ENCODE measurements at places on chromosomes 13 and 19.
A peak's percentile ranks its signal among the peaks of the same experiment; 100 is the strongest.

DNA sequence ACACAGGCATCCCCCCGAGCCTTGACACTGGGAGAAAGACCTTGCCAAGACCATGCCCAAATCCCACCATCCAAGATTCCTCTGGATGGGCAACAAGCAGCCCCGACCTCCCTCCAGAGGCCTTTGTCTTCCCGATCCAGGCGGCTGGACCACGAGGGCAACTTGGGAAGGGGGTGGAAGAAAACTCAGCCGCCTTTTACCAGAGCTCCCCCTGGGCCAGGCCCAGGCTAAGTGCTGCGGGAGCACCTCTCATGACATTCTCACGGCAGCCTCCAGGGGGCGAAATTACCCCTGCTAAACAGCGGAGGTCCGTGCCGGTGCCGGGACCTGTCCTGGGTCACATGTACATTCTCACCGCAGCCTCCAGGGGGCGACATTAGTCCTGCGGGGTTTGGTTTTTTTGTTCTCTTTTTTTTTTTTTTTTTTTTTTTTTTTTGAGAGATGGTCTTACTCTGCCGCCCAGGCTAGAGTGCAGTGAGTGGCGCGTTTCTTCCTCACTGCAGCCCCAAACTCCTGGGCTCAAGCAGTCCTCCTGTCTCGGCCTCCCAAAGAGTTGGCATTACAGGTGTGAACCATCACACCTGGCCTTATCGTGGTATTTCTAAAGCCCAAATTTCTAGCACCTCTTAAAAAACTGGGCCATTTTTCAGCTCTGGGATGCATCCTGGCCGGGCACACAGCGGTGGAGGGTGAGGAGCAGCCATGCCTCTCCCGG, 2.1 kb upstream of the RSPH6A start:
- DNase-seq = peak; percentile 68

GRCh38 chr13:41678249-41678648, 220.9 kb downstream of the RGCC start:
- DNase-seq = no peak

DNA sequence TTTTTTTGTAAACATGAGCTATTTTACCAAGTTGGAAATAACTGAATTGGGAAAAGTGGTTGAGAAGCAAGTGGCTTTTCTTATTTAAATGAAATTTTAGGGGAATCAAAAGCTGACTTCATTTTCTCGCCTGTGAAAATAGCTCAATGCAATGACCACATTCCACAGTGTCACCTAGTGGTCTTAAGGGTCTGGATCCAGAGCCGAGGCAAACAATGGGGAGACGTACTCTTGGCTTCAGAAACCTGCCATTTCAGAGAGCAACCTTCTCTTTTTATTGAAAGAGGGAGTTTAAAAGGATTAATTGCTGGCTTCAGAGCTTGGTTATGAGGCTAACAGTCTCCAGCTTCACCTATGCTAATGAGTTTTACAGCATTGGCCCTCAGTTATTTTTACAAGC, 39.7 kb upstream of the RXFP2 start:
- DNase-seq = no peak

GRCh38 chr19:29781386-29782259, 30.2 kb upstream of the CCNE1 start:
- no peak for DNase-seq

DNA sequence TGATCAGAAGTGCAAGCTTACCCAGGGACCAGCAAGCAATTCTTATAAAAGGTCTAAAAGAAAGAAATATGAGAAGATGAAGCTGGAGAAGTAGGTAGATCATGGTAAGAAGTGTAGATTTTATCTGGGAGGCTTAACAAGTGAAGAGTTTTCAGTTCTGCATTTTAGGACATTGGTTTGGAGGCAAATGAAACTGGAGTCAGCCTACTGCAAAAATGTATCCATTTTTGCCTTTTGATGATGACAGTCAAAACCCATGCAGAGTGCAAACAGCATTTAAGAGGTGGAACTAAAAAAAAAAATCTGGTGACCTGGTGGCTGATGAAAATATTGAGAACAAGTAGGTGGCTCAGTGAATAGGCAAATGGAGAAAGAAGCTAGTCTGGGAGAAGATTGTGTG, 216.9 kb downstream of the DNAJC15 start:
- DNase-seq = no peak

DNA sequence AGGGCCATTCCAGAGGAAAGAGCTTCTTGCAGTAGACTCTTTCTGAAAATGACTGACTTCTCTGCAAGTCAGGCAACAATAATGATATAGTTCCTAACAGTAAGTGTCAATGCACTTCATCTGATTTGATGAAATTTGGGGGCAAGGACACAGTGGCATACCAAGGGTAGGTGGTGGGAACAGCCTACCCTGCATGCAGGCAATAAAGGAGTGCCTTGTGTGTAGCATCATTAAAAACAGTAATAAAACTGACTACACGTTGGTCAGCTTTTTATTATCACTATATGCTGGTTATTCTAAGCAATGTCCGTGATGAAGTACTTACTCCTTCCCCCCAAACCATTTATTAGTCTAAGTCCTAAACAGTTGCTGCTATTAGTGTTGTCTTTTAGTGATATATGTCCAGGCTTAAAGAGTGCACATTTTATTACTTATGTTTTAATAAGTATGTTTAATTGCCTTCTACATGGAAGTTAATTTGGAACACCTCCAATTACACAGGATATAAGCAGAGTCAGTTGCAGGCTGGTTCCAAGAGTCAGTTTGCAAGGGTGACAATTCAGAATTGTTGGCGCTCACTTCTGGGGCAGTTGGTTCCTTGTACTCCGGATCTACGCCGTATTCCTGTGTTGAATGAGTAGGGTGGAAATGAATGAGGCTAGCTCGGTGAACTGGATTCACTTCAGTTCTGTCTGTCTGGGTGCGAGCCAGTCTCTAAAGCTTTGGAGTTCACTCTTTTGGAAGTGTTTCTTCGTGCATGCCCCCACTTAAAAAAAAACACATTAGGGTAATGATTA, 84.0 kb downstream of the RGCC start:
- DNase-seq = no peak

DNA sequence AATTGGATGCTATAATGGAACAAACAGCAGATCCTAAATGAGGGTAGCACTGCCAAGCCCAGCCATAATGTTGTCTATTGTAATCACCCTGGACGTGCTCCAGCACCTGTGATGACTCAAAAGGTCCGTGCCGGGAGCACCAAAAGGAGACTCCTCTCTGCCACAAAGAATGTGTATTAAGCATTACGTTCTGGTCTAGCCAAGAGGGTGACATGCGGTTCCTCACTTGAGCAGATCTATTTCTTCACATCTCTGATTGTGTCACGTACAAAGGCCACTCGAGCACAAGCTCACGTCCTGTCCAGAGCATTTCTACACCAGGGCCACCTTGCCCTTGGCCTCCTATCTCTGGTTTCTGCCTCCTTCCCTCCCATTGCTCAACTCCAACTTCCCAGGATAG, 219.9 kb upstream of the IRS2 start:
- no peak for DNase-seq

DNA sequence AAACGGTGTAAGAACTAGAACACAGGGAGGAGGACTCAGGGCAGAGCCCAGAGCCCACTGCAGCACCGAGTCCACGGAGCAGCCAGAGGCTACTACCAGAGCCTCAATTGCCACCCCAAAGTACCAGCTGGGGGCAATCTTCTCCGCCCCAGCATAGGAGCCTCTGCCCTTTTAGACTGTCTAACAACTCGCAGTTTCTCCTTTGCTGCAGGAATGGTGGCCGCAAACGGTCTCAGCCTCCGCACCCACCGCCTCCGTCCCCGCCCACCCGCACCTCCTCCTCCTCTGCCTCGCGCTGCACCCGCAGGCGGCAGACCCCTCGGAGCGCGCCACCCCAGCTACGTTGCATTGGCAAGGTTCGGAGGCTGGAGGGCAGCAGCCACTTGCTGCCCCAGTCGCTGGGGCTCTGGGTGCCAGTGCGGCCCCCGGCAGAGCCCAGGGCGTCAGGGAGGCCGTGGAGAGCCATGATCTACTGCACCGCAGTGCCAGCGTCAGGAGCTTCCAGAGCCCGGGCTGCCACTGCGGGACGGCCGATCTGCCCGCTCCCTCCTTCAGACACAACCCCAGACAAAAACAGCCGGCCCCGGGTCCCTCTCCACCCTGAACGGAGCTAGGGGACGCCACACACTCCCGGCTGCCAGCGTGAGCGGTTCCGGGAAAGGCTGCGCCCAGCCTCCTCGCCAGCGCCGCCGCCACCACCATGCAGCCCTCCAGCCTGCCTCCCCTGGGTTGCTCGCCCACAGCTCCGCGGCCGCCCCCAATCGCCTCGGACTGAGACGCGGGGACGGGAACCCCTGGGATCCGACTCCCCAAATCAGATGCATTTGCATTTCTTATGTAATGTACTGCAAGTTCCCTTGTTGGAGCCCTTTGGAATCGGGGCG, 1.8 kb downstream of the FGF14 start:
- DNase-seq = no peak

DNA sequence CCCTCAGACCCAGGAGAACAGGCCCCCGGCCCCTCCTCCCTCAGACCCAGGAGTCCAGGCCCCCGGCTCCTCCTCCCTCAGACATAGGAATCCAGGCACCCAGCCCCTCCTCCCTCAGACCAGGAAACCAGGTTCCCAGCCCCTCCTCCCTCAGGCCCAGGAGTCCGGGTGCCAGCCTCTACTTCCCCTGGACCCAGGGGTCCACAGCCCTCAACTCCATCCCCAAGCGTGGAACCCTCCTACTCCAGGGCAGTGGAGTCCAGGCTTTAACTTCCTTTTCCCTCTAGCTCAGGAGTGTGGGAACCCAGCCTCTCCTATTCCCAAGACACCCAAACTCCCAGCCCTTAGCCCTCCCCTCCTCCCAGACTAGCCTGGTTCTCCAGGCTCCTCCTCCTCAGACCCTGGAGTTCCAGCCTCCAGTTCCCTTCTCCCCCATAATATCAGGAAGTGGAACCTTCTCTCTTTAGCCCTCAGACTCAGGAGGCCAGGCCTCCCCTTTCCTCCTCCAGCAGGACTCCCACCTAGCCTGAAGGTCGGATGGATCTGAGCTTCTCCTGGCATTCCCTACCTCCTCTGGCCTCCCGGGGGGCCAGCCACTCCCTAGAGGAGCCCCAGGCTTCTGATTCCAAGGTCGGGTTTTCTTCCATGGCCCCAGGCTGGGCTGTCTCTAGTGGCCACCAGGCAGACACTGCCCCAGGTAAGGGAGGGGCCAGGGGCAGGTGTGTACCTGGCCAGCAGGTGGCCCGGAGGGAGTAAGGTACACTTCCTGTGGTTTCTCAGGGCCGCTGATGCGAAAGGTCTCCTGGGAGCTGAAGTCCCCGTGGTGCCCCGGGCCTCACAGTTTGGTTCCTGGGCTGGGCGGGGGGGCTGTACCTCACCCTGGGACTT, at the start of gene TMC4:
TMC4 (minus strand) TSS at position 690 of the 888 bp plus-strand sequence; CDS start at position 647, 43 bp downstream.
- DNase-seq = peak; percentile 89

DNA sequence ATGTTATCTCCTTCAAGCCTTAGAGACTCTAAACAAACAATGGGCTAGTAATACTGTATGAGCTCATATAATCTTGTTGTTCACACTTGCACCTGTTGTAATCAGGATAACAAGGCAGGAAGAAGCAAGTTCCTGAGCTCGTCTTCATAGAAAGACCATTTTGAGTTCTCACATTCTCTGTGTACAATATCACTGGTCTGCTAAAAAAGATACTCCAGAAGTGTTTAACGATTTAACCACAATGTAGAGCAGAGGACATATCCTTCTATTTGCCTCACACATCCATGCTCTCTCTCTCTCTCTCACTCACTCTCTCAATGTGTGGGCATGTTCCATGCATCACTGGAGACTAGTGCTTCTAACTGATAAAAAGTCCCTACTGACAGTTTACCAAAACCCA, 122.9 kb downstream of the MIPEP start:
- no peak for DNase-seq

- no peak for DNase-seq
Observed at GRCh38 chr19:17219286-17219685, 4.1 kb downstream of the USE1 start.

DNA sequence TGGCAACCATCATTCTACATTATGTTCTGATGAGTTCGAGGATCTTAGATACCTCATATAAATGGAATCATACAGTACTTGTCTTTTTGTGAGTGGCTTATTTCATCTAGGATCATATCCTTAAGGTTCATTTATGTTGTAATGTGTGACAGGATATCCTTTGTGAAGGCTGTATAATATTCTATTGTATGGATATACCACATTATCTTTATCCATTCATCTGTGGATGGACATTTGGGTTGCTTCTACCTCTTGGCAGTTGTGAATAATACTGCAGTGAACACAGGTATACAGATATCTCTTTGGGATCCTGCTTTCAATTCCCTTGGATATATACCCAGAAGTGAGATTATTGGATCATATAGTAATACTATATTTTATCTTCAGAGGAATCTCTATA, 33.2 kb upstream of the RFC3 start:
- no peak for DNase-seq

DNA sequence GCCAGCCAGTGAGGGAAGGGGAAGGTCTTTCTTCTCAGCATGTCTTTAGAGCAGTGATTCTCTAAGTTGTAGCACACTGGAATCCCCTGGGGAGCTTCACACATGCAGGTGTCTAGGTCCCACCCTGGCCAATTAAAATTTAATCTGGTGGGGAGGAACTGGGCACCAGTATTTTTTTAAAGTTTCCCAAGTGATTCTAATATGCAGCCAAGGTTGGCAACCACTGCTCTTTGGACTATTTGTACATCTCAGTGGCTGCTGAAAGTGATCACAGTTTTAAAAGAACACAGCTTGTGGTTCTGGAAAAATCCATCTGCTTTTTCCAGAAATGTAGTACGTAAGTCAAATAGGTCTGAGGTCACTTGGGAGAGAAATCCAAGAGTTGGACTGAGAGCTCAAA, 10.7 kb upstream of the KATNAL1 start:
- no peak for DNase-seq

DNA sequence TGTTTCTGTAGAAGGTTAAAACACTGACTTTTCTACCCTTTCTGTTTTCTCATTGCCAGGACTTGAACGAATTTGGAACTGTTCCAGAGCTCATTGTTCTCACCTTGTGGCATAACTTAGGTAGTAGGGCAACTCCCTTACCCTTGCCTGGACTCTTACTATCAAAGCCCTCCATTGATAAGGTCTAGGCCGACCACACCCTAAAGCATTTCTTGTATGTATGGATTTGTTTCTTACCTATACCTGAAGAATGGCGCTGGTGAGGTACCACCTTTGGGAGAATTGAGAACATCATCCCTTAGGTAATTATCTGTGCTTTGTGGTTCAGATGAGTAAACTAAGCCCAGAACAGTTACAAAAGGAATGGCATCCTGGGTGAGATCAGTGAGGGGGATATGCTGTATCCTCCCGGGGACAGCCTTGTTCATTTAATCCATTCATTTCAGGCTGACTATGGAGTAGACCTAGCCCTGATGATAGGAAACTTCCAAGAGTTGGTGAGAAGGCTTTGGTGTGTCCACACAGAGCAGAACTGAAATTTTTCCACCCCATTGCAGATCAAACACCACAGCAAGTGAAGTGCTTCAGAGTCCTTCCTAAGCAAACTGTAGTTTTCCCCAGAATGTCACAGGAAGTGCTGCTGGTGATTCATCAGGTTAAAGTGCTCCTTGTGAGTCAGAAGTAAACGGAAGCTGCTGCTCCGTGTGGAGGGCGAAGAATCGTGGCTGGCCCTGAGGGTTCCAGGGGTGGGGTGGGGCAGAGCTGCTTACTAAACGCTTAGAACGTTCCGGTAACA, 113.0 kb downstream of the TEX26 start:
- DNase-seq = no peak

Data from NCI-H526 treated with DMSO at 0.1 percent for 48 hours (cell line).